Left ventricle myocardium inferior (tissue), 1 donor: ENCODE measurements at places on chromosomes 2 and 18.

- no peak overlapping the region for H3K4me3 ChIP-seq
- no peaks in the 10 kb centered on the region for H3K27me3 ChIP-seq
- no peak overlapping the region for H3K27ac ChIP-seq
- DNase-seq: no peak
- no peaks in the 10 kb centered on the region for H3K36me3 ChIP-seq
- no peaks in the 10 kb centered on the region for H3K4me1 ChIP-seq
These were observed 1230.6 kb upstream of the CHAC2 start for GRCh38 chr2:52536929-52537460.

DNA sequence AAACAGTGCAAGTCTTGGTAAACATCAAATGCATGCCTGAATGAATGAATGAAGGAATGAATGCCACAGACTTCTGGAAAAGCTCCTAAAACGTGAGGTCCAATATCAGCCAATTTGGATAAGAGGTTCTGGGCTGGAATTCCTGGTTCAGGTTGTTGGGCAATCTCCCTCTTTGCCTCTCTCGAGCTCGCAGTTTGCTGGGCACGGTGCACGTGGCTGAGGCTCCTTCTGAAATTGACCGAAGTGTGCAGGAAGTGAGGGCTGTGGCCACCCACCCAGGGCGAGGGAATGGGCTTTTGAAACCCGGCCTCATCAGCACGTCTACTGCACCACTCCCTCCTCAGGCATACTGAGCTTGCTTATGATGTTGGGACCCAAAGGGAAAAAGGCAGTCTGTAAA lies 288.8 kb upstream of the HS6ST1 start:
- no peaks in the 10 kb centered on the region for H3K27me3 ChIP-seq
- peaks cover 5% of the 10 kb centered on the region for H3K4me1 ChIP-seq
- no peak overlapping the region for H3K27ac ChIP-seq
- H3K4me3 ChIP-seq: no peak overlapping the region
- no peaks in the 10 kb centered on the region for H3K36me3 ChIP-seq

GRCh38 chr2:241659150-241659739 lies 21.8 kb downstream of the ATG4B start:
- peaks cover 71% of the 10 kb centered on the region for H3K36me3 ChIP-seq
- no peak overlapping the region for H3K27ac ChIP-seq
- H3K27me3 ChIP-seq: no peaks in the 10 kb centered on the region
- H3K4me1 ChIP-seq: peaks cover 14% of the 10 kb centered on the region
- DNase-seq: peak; percentile 50

DNA sequence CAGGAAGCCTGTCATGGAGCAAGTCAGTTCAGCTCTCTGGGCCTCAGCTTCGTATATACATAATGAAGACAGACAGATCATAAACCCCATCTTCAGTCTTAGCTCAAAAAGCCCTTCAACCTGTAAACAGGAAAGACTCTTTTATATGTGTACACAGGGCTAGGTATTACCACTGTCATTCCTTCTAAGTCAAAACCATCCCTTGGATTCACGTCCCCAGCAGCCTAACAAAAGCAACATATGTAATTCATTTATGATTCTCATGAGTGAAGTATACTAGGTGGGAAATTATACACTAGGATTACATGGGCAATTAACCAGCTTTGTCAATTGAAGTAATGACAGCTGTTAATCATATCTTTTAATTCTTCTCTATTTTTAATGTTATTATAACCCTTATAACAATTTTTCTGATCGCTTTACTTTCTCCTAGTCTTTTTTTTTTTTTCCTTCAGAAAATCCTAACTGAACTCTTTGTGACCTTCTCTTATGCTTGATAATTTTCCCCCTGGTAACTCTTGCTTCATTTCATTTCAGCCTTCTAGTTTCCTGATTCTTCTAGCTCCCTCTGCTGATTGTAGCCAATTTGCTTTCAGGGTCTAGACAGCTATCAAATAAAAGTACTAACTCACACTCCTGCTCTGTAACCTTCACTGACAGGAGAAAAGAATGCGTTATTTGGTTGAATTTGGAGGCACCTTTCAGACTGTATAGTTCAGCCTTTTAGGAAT lies 99.7 kb downstream of the RBM43 start:
- H3K27me3 ChIP-seq: no peaks in the 10 kb centered on the region
- H3K27ac ChIP-seq: no peak overlapping the region
- no peaks in the 10 kb centered on the region for H3K36me3 ChIP-seq
- no peaks in the 10 kb centered on the region for H3K4me1 ChIP-seq

DNA sequence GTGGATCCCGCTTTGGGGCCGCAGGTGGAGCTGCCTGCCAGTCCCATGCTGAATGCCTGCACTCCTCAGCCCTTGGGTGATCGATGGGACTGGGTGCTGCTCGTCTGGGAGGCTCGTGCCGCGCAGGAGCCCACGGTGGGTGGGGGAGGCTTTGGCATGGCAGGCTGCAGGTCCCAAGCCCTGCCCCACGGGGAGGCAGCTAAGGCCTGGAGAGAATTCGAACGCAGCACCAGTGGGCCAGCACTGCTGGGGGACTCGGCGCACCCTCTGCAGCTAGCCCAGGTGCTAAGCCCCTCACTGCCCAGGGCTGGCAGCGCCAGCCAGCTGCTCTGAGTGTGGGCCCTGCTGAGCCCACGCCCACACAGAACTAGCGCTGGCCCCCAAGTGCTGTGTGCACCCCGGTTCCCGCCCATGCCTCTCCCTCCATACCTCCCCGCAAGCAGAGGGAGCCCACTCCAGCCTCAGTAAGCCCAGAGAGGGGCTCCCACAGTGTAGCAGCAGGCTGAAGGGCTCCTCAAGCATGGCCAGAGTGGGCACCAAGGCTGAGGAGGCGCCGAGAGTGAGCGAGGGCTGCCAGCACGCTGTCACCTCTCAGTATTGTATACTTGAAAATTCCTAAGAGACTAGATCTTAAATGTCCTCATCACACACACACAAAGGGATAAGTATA lies 1654.2 kb upstream of the SLC39A10 start:
- no peak for DNase-seq
- no peaks in the 10 kb centered on the region for H3K27me3 ChIP-seq
- H3K4me1 ChIP-seq: no peaks in the 10 kb centered on the region
- H3K36me3 ChIP-seq: no peaks in the 10 kb centered on the region

DNA sequence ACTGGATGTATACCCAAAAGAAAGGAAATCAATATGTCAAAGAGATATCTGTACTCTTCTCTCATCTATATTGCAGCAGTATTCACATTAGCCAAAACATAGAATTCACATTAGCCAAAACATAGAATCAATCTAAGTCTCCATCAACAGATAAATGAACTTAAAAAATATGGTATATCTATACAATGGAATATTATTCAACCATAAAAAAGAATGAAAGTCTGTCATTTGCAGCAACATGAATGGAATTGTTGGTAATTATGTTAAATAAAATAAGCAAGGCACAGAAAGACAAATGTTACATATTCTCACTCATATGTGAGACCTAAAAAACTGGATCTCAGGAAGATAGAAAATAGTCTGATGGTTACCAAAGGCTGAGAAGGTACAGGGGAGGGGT lies 212.1 kb upstream of the ZC3H15 start:
- no peak overlapping the region for H3K27ac ChIP-seq
- no peaks in the 10 kb centered on the region for H3K4me1 ChIP-seq
- no peaks in the 10 kb centered on the region for H3K36me3 ChIP-seq
- H3K4me3 ChIP-seq: no peak overlapping the region
- H3K27me3 ChIP-seq: no peaks in the 10 kb centered on the region

DNA sequence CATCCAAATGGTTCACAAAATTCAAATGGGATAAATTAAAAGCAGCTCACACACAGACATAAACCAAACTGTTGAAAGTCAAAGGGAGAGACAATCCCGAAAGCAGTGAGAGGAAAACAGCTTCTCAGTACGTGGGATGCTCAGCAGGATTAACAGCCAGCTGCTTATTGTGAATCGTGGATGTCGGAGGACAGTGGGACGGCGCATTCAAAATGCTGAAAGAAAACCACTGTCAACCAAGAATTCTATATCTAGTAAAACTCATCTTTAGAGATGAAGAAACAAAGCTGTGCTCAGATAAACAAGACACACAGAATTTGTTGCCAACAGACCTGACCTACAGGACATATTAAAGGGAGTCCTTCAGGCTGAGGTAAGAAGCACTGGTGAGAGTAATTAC lies 102.9 kb downstream of the NFATC1 start:
- peaks cover 17% of the 10 kb centered on the region for H3K4me1 ChIP-seq
- peaks cover 11% of the 10 kb centered on the region for H3K36me3 ChIP-seq
- no peak overlapping the region for H3K27ac ChIP-seq
- DNase-seq: no peak
- no peak overlapping the region for H3K4me3 ChIP-seq

- no peak overlapping the region for H3K27ac ChIP-seq
- H3K4me3 ChIP-seq: peak overlapping the region; percentile 2
- H3K27me3 ChIP-seq: peaks cover 85% of the 10 kb centered on the region
- H3K4me1 ChIP-seq: peaks cover 13% of the 10 kb centered on the region
These were observed 30.0 kb downstream of the THNSL2 start for GRCh38 chr2:88199912-88200682.

- peaks cover 75% of the 10 kb centered on the region for H3K4me1 ChIP-seq
- H3K27ac ChIP-seq: no peak overlapping the region
- DNase-seq: no peak
- H3K4me3 ChIP-seq: peak overlapping the region; percentile 23
- no peaks in the 10 kb centered on the region for H3K27me3 ChIP-seq
These were observed 2.8 kb downstream of the FZD5 start for GRCh38 chr2:207766697-207767460.

DNA sequence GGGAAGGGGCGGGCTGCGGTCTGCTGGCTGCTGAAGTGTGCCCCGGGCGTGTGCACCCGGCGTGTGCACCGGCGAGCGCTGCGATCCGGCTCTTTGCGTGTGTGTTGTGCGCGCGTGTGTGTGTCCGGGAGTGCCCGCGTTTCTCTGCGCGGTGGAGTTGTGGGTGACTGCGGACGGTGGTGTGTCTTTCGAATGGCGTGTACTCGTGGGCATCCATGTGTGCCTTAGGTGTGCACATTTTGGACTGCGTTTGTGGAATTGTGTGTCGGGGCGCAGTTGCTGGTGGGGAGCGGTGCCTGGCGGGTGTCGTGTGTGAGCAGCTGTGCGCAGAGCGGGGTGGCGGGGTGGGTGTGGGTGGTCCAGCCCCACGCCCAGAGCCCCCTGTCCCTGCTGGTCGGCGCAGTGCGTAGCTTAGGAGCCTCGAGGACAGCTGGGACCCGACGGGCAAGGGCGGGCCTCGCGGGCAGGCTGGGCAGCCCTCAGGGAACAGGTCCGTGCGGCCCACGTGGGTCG lies 533 bp downstream of the HPCAL1 start:
- no peaks in the 10 kb centered on the region for H3K36me3 ChIP-seq
- H3K27ac ChIP-seq: peak overlapping the region; percentile 92
- peaks cover 64% of the 10 kb centered on the region for H3K4me1 ChIP-seq
- peak overlapping the region; percentile 92 for H3K4me3 ChIP-seq

DNA sequence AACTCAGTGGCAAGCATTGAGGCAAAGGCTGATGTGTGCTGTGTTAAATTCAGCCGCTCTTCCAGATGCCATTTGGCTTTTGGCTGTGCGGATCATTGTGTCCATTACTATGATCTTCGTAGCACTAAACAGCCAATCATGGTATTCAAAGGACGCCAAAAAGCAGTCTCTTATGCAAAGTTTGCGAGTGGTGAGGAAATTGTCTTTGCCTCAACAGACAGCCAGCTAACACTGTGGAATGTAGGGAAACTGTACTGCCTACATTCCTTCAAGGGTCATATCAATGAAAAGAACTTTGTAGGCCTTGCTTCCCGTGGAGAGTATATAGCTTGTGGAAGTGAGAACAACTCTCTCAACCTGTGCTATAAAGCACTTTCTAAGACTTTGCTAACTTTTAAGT lies 195.5 kb upstream of the RAB12 start:
- H3K4me3 ChIP-seq: no peak overlapping the region
- H3K27me3 ChIP-seq: no peaks in the 10 kb centered on the region
- DNase-seq: no peak
- H3K4me1 ChIP-seq: no peaks in the 10 kb centered on the region
- H3K27ac ChIP-seq: no peak overlapping the region
- peaks cover 5% of the 10 kb centered on the region for H3K36me3 ChIP-seq

DNA sequence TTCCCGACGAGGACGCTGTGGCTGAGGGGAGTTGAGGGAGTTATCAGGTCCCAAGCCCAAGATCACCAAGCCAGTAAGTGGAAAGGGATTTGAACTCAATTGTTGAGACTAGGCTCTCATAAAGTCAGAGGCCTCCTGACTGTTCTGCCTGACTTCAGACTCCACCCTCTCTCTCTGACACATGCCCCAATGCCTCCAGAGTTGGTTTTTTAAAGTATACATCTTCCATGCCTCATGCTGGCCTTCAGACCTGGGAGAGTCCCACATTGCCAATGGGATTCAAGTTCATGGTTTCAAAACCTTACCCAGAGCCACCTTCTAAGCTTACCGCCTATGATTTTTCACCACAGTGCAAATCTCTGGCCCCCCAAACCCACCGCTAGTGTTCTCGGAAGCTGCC lies 100.8 kb downstream of the RTN4 start:
- no peak for DNase-seq
- H3K27me3 ChIP-seq: peaks cover 76% of the 10 kb centered on the region
- H3K27ac ChIP-seq: no peak overlapping the region
- no peaks in the 10 kb centered on the region for H3K36me3 ChIP-seq
- no peak overlapping the region for H3K4me3 ChIP-seq
